ENCODE measurements at places on chromosomes 2 and 18.

- no peak for DNase-seq
These were observed 12.0 kb upstream of the IAH1 start for GRCh38 chr2:9462313-9462712.

DNA sequence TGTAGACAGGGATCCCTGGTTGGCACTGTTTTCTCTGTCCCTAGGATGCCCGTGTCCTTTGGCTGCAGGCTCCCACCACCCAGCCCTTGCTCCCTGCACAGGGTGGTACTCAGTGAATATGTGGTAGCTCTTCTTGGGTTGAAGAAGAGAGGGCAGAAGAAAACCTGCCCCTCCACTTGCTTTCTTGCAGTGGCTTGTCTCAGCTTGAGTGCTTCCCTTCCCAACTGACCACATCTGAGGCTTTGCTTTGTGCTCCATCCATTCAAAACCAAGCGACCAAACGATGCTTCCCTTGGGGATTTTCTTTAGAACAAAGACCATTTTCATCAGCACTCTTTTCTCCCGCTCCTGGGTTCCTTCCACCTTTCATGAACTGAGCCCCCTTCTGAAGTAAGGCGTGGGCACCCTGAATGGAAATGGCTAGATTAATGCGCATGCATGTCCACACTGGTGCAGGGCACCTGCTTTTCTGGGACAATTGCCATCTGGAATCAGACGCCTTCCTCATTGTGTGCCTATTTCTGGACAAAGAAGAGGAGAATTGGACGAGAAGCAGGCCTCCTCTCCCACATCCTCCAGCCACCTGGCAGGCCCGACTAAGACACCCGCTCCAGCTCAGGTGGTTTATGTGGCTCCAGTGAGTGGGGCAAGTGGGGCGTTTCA is 59.1 kb downstream of the ARL4C start:
- DNase-seq = no peak

DNA sequence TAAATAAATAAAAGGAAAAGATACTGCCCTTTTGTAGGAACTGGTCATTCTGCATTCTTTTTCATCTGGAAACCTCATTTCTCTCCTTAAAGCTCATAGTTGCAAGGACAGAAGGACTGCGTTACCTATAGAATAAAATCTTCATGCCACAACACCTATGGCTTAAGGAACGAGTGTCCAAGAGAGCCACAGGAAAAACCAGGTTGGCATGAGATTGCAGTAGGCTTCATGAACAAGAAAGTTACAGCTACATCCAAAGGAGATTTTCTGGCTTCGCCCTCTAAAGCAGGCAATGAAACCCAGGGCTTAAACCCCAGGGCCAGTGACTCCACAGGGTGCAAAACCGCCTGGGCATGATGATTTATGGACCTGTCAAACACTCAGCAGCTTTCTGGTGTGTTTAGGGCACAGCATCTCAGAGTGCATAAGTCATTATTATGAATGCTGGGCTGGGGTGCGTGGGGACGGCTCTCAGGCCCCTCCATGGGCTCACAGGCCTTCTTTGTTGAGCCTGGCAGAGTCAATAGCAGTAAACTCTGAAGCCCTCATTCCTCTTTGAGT is 30.7 kb upstream of the PIEZO2 start:
- DNase-seq = no peak

DNA sequence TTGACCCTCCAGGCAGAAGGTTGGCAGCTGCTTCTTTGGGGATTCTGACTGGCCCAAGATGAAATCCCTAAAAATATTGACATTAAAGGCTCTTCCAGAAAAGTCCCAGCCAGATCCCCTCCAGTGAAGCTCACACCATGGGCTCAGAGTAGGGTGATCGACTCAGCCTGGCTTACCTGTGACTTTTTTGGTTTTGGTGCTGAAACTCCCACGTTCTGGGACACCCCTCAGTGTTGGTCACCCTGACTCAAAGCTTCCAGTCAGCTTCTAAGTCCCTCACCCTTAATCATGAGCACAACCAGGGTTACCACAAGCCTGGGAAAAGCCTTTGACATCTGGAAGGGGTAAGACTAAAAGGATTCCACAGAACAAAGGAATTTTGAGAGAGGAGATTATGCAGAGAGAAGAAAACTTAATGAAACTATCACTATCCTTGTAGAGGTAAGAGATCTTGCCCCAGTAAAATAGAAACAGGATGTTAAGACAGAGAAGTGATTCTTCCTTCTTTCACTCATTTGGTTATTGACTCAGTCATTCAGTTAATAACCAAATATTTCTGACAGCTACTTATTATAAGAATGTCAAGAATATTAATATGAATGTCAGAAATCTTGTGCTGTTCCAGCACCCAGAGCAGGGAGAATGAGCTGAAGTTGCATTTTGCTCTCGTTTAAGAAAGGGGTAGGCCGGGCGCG is 66.8 kb upstream of the SEC11C start:
- DNase-seq = no peak

- no peak for DNase-seq
These were observed 62.6 kb downstream of the COL5A2 start for GRCh38 chr2:189116979-189117378.

- no peak for DNase-seq
These were observed 40.3 kb upstream of the RALBP1 start for GRCh38 chr18:9435041-9435440.

DNA sequence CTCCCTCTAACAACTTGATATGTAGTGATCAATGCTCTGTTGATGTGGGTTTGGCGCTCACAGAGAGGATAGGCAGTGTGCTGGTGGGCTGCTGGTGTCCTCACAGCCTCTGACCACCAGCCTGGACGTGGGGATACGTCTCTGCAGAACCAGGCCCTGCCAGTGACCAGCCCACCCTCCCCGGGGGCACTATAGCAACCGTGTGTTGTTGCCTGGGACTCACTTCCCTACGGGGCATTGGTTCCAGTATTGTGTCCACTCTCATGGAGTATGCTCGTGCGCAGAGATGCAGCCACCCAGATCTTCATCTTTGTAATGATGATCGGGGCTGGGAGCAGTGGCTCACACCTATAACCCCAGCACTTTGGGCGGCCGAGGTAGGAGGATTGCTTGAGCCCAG is 180.1 kb downstream of the LDLRAD4 start:
- DNase-seq = no peak

GRCh38 chr2:212337036-212337435 is 201.6 kb downstream of the ERBB4 start:
- no peak for DNase-seq

DNA sequence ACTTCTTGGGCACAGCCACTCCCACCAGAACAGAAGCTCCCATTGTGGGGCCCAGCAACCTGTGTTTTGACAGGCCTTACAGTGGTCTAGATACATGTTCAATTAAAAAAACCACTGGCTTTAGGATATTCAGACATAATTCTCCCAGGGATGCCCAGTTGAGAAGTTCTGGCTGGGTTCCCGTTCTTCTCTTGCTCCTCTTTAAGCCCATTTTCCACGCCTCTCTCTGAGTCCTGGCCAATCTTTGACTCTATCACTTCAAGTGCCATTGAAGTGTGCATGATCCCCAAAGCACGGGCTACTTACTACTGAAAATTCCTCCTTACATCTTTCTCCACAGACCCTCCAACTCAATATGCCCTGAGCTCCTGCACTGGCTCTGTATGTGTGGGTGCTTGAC is 17.5 kb upstream of the SULT1C3 start:
- no peak for DNase-seq

DNA sequence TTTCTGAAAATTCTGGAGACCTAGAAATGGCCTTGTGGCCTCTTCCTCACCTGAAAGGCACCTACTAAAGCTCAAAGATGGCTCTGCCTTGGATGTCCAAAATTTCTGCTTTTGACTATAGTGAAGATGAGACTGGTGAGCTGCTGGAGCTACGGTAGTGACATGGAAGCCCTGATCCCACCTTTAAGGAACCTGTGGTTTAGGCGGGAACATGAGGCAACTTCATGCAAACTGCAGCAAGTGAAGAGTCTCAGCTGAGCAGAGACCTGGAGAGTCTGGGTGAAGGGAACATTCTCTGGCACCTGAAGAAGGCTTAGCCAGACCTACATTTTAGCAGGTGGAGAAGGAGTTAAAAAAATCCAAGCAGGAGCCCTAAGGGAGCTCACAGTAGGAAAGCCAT is 40.0 kb downstream of the GORASP2 start:
- no peak for DNase-seq

DNA sequence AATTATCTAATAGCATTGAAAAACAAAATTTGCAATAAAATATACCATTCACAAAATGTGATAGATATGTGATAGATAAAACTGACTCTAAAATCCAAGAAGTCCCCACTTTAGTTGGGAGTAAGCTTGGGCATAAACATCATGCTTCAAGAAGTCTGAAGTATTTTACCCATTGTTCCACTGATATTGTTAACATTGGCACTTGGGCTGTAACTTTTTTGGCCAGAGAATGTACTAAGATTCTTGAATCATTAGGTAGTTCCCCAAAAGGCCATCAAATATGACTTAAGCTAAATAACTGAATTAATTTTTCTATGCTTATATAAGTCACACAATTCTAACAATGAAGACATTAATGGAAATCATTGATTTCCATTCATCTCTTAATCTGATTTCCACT is 413.6 kb downstream of the CDH2 start:
- DNase-seq = no peak

DNA sequence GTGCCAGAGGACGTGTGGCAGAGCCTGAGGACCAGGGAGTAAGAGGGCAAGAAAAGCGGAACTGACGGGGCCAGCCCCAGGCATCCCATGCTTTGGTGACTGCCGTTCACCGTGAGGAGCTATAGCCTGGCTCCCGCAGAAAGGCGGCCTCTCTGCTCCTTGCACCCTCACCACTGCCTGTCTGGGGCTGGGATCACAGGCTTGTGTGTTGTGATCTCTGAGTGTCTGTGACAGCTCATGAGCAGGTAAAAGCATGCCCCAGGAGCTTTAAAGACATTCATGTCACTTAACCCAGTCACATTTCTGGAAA is 266.8 kb upstream of the RAB6C start:
- no peak for DNase-seq

DNA sequence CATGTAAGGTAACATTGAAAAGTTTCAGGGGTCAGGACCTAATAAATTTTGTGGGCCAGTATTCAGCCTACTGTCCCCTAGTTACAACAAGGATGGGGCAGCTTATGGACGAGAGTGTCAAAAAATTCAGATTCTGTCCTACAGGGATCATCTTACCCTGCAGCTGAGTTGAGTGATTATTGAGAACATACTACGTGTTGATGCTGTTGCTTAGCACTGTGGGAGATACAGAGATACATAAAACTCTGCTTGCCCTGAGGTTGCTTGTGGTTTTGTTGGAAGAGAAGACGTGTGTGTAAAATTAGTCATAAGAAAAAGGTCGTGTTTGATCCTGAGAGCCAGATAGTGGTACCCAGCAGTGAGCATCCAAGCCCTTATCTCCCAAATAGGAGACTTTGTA is 253.2 kb downstream of the NEDD4L start:
- no peak for DNase-seq

DNA sequence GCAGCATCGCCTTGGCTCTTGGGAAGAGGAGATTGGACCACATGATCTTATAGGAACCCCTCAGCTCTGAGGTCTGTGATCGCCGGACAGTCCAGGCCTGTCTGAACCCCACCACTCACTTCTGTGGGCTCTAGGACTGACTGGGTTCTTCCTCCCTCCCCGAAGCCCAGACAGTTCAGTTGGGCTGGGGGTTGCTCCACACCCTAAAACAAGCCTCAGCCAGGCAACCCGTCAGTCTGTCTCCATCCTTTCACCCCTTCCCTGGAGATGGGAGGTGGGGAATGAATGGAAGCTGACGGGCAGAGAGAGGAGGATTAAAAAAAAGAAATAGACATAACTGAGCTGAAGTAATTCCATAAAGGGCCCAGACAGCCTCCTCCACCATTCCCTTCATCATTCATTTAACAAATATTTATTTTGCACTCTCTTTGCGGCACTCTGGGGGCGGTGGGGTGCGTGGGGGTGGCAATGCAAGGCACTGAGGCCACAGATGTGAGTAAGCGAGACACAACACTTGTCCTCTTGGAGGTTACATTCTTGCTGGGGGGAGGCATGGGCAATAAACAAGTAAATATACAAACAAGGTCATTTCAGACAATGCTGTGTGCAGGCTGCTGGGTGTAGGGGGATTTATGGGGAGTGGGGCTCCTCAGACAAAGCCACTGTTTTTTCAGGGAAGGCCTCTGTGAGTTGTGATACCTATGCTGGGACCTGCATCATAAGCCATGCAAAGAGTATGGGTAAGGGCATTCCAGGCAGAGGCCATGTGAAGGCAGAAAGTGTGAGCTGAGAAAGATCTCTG is 12.9 kb downstream of the WNT10A start:
- DNase-seq = no peak

DNA sequence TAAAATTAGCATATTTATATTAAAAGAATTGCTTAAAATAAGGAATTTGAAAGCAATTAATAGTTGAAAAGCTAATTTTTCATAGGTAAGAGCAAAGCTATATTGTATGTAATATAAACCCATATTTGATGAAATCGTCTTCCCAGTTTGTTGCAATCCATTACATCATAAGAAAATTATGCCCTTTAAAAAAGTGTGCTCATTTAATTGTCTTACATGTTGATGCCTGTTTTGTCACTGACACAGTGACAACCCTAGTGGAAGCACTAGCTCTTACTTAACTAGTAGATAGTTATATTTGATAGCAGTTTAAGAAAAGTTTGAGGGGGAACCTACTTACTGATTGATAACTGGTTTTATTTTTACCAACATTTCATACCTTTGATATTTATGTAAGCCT is 30.0 kb upstream of the IL18RAP start:
- no peak for DNase-seq

DNA sequence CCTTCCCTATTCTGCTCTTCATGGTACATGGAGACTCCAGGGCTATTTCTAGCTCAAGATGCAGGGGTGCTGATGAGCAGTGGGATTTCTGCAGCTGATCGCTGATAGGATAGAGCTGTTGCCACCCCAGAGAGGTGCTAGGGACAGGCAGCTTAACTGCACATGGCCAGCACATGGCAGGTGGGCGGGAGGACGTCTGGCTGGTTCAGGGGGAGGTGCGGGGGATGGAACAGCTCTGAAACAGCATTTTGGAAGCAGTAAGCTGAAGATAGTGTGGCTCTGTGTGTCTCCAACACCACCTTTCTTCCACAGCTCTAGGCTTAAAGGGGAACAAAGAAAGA is 151.9 kb upstream of the PELI1 start:
- DNase-seq = no peak

- no peak for DNase-seq
These were observed 33.2 kb downstream of the B3GNT2 start for GRCh38 chr2:62229082-62229605.

Data from CD4-positive, alpha-beta T cell treated with Interleukin-6 at 100 ng/mL for 8 hours (primary cell).